IMR-90 (cell line): ENCODE measurements at places on chromosomes 2 and 18.

- DNase-seq = peak; percentile 8
Observed at GRCh38 chr2:61537277-61537949, 743 bp downstream of the XPO1 start.

DNA sequence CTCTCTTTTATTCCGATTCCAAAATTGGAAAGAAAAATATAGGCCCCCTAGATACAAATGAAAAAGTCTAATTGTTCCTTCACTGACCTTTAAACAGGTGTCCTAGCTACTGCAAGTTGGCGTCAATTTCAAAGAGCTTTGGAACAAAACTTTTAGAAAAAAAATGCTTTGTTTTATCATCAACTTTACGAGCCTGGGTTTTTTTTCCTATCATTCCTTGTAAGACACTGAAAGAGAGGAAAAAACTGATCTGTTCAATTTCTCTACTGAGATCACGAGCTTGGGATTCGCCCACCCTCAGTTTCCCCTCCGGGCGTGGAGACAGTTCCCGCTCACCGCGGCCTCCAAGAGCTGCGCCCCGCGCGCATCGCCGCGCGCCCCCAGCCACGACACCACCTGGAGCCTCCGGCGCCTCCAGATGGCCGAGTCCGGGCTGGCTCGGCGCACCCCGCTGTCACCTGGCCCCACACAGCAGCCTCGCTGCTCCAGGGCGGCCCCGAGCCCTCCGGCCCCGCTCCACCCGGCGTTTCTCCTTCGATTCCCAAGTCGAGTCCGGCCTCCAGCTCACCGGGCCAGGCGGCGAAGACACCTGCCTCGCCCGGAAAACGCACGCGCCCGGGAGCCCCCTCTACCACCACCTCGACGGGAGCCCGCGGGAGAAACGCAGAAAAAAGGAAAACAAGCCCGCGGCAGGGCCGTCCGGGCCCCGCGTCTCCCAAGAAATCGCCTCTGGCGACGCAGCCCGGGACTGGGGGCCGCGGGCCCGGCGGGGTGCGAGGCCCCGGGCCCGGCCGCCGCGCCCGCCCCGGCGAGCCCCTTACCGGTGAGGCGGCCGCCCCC, 656 bp downstream of the TBC1D8 start:
- DNase-seq = no peak

DNA sequence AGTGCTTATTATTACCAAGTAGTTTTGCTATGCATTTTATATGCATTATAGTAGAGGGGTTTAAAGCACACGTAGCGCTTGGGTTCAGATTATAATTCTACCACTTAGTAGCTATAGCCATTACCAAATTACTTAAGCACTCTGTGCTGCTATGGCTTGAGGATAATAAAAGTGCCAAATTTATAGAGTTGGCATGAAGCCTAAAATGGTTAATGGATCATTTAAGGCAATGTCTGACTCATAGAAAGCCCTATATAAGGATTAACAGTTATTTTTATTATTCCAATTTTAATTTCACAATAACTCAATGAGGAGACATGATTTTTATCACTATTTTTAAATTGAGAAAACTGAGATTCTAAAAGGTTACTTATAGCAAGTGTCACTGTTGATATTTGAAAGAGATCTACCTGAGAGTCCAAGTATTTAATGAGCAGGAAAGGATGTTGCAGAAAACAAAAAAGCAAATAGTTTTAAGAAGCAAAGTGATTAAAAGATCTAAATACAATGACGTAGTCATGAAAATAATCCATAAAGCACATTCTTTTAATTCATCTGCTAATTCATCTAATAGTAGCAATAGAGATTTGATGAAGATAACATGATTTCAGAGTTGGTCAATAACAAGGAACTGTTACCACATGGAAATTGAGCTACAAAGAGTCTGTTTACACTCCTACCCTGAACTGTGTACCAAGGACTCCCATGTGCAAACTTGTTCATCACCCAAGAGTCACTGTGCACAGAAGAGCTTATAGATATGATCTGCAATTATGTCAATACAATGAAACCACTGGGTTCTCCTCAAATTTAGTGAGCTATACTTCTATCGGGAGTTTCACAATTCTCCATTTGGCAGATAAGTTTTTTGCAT, 78.8 kb upstream of the DTNA start:
- no peak for DNase-seq

- no peak for DNase-seq
Observed at GRCh38 chr2:163469561-163469962, 266.2 kb downstream of the FIGN start.

DNA sequence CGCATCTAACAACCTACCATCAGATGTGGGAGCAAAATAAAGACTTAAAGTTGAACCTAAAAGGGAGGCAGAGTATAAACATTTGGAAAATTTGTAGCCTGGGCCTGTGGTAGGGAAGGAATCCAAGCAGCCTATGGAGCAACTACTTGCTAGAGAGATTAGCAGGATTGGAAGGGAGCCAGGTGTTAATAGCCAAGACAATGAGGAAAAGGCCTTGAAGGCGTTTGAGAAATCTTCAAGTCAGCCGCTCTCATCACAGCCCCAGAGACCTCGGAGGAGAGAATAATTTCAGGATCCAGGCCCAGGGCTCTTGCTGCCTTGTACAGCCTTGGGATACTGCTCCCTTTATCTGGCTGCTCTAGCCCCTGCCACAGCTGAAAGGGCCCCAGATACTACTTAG, 219.7 kb downstream of the THSD7B start:
- no peak for DNase-seq

GRCh38 chr2:189614585-189614984, 34.0 kb upstream of the SLC40A1 start:
- DNase-seq = no peak

GRCh38 chr2:24824966-24825882, 32.0 kb downstream of the CENPO start:
- no peak for DNase-seq

- DNase-seq = peak; percentile 98
Observed at GRCh38 chr2:222993920-222994650, 57.9 kb upstream of the KCNE4 start.

DNA sequence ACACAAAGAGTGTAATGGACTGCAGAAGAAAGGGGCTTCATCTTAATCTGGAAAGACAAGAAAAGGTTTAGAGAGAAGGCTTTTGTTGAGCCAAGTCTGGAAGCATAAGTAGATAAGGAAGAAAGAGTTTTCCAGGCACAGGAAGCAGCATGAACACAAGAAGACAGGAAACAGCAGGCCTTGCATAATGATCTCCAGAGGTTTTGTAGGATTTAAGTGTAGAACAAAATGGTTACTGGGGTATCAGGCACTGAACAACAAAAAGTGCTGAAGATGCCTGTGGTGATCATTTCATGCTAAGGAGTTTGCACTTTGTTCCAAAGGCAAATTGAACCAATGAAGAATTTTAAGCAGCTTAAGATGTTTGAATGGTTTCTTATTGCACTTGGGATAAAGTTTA, 281.6 kb upstream of the TANK start:
- no peak for DNase-seq

GRCh38 chr2:152646775-152647174, 70.5 kb downstream of the PRPF40A start:
- DNase-seq = peak; percentile 95
